H9 (cell line): ENCODE measurements at places on chromosomes 3 and 15.

GRCh38 chr15:101003081-101003480, 83.9 kb downstream of the LRRK1 start:
- DNase-seq = no peak

- DNase-seq = no peak
Observed at GRCh38 chr15:22258398-22259150, 178.2 kb downstream of the OR4M2 start.

DNA sequence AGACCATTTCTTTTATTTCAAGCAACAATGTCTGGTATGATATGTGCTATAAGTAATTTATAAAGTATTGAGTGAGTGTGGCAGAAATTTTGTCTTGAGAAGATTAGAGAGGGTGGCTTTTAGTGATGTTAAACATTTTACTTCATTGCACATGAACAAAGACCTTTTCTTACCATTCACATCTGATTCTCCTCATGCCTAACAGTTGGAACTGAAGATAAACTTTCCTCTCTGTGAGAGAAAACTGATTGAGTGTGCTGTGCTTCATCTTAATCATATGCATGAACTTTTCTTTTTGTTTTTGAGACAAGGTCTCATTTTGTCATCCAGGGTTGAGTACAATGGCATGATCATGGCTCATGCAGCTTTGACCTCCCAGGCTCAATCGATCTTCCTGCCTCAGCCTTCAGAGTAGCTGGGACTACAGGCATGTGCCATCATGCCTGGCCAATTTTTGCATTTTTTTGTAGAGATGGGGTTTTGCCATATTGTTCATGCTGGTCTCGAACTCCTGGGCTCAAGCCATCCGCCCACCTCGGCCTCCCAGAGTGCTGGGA, 377.7 kb upstream of the GOLIM4 start:
- no peak for DNase-seq

DNA sequence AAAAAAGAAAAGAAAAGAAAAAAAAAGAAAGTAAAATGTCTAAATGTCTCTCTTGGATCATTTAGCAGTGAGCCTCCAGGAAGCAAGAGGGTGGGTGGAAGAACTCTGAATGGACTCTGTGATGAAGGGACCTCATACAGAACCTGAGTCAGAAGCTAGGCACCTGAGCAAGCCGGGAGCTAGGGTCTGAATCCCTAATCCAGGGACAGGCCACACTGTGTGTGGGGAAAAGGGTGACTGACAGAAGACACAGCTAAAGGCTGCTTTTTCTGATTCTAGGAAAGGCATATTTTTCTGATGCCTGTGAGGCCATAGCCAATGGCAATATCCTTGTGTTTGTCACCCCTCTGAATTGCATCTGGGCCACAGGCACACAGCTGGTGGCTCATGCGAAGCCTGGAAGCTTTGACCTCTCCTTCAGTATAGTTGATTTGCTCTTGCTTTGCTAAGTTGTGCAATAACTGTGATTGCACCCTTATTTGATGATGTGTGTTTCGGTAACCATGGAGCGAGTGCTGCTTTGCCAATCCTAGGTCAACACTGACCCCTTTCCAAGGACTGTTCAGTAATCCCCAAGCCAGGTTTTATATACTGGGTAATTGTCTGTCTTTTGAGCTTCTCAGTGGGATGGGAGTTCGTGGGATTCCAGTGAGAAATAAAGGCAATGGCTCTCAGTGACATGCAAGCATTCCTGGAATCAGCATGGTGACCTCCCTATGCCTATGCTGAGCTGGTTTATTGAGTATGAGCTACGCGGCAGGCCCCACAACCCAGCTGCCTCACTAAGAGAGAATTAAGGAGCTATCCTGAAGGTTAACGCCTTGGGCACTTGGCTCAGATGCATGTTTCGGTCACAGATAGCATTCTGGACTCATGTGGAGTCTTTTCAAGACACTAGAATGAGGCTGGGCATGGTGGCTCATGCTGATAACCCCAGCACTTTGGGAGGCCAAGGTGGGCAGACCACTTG, 49.0 kb upstream of the OSBPL11 start:
- no peak for DNase-seq

GRCh38 chr3:31079689-31080088, 185.2 kb upstream of the GADL1 start:
- DNase-seq = no peak

DNA sequence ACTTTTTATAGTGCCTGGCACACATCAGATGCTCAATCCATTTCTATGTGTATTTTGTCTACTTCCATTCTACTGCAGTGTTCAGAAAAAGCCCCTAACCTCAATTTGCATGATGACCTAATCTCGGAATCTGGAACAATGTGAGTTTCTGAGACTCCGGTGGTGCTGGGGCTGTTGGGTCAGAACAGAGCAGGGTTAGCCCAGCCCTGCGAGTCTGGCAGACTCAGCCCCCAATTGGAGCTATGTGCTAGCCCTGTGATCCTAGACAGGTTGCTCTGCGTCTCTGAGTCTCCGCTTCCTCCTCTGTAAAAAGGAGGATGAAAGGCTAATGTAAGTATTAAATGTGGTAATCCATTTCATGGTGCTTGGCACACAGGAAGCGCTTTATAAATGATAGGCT, 95.0 kb upstream of the ICE2 start:
- no peak for DNase-seq

GRCh38 chr15:49530092-49530491, 90.5 kb downstream of the FAM227B start:
- no peak for DNase-seq
